ENCODE measurements at places on chromosomes 16 and 17.
A peak's percentile ranks its signal among the peaks of the same experiment; 100 is the strongest.

DNA sequence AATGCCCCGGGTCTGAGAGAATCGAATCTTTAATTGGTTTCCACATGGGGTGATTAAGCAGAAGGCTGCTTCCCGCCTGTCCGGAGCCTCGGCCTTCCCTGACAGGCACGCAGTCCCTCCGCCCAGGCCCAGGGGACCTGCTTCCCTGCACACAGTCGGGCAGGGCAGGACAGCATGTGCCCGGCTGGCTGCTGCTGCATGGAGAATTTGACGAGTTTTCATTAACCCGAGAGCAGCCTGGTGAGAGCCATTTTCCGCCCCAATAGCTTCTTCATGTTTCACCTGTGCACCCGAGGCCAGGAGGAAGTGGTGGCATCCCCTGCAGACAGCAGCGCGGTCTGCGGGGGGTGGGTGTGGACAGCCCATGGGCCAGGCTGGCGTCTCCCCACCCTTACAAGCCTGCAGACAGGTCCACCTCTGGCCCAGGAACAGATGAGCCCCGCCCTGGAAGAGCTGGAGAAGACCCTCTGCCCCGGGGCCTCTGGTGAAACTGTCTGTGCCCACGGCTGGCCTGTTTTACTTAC, 67.0 kb downstream of the KLHDC4 start:
- no peak for DNase-seq
- no peaks in the 10 kb centered on the region for H3K36me3 ChIP-seq
- H3K27me3 ChIP-seq: no peaks in the 10 kb centered on the region
- H3K27ac ChIP-seq: no peak overlapping the region
- no peak overlapping the region for H3K4me3 ChIP-seq

DNA sequence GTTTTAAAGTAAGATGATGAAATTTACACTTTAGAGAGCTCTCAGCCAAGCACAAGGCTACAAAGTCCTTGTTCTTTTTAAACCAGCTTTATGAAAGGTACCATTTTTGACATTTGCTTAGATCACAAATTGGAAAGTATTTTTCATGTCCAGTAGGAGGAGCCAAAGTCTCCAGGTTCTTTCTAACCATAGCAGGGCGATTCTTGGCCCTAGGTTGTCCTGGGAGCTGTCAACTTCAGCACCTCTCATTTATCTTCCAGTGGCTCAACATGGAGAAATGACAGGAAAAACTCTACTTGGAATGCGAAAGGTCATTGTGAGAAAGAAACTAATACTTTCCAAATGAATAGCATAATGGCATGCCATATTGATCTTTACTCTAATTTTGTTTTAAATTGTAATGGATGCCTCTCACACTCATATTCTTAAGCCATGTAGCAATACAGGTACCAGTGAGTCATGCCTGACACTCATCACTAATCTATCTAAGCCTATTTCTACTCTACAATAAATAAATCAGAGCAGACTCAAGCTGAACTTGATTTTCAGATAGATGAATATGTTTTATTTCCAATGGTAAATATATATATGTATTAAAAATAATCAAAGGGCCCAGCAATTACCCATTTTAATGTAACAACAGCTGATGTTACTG, 919.1 kb upstream of the EEF2KMT start:
- no peaks in the 10 kb centered on the region for H3K4me1 ChIP-seq
- no peak overlapping the region for H3K27ac ChIP-seq
- no peak overlapping the region for H3K4me3 ChIP-seq
- no peak for DNase-seq
- no peaks in the 10 kb centered on the region for H3K36me3 ChIP-seq
- no peaks in the 10 kb centered on the region for H3K27me3 ChIP-seq

GRCh38 chr17:74147056-74147835, 56.2 kb upstream of the RPL38 start:
- H3K27ac ChIP-seq: no peak overlapping the region
- DNase-seq: peak; percentile 25
- H3K4me1 ChIP-seq: no peaks in the 10 kb centered on the region
- H3K36me3 ChIP-seq: no peaks in the 10 kb centered on the region

DNA sequence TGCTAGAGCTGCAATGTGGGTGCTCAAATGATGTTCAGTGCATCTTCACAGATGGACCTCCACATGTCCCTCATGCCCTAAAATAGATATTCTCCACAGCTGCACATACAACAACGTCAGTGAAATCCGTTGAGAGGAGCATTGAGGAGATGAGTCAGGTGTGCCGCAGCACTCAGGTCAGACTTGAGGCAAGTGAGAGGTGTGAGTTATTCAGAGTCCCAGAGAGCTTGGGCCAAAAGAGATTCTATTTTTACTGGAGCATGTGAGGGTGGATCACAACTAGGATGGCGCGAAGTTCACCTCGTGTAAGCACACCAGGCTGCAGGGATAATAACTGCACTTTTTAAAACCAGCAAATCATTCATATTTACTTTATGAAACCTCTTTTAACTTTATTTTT, 645.3 kb downstream of the MAF start:
- H3K27me3 ChIP-seq: no peaks in the 10 kb centered on the region
- H3K4me3 ChIP-seq: no peak overlapping the region
- no peaks in the 10 kb centered on the region for H3K36me3 ChIP-seq
- H3K4me1 ChIP-seq: no peaks in the 10 kb centered on the region

GRCh38 chr17:16933317-16934132, 38.4 kb downstream of the TNFRSF13B start:
- H3K4me1 ChIP-seq: no peaks in the 10 kb centered on the region
- no peak overlapping the region for H3K4me3 ChIP-seq
- H3K27me3 ChIP-seq: no peaks in the 10 kb centered on the region
- no peak for DNase-seq
- no peaks in the 10 kb centered on the region for H3K36me3 ChIP-seq

GRCh38 chr17:4220655-4221054, 43.1 kb downstream of the ANKFY1 start:
- no peaks in the 10 kb centered on the region for H3K27me3 ChIP-seq
- peaks cover 8% of the 10 kb centered on the region for H3K4me1 ChIP-seq
- H3K36me3 ChIP-seq: no peaks in the 10 kb centered on the region

DNA sequence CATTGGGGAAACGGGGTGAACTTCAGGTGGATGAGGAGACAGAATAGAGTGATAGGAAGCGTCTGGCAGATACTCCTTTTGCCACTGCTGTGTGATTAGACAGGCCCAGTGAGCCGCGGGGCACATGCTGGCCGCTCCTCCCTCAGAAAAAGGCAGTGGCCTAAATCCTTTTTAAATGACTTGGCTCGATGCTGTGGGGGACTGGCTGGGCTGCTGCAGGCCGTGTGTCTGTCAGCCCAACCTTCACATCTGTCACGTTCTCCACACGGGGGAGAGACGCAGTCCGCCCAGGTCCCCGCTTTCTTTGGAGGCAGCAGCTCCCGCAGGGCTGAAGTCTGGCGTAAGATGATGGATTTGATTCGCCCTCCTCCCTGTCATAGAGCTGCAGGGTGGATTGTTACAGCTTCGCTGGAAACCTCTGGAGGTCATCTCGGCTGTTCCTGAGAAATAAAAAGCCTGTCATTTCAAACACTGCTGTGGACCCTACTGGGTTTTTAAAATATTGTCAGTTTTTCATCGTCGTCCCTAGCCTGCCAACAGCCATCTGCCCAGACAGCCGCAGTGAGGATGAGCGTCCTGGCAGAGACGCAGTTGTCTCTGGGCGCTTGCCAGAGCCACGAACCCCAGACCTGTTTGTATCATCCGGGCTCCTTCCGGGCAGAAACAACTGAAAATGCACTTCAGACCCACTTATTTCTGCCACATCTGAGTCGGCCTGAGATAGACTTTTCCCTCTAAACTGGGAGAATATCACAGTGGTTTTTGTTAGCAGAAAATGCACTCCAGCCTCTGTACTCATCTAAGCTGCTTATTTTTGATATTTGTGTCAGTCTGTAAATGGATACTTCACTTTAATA, 7.0 kb upstream of the TMEM235 start:
- no peak overlapping the region for H3K27ac ChIP-seq
- H3K4me1 ChIP-seq: peaks cover 3% of the 10 kb centered on the region
- DNase-seq: no peak
- H3K27me3 ChIP-seq: no peaks in the 10 kb centered on the region
- no peaks in the 10 kb centered on the region for H3K36me3 ChIP-seq
- no peak overlapping the region for H3K4me3 ChIP-seq

- H3K27me3 ChIP-seq: peaks cover 3% of the 10 kb centered on the region
- DNase-seq: no peak
- no peak overlapping the region for H3K27ac ChIP-seq
Measured at GRCh38 chr17:31392856-31393748, 1.6 kb downstream of the RAB11FIP4 start.

DNA sequence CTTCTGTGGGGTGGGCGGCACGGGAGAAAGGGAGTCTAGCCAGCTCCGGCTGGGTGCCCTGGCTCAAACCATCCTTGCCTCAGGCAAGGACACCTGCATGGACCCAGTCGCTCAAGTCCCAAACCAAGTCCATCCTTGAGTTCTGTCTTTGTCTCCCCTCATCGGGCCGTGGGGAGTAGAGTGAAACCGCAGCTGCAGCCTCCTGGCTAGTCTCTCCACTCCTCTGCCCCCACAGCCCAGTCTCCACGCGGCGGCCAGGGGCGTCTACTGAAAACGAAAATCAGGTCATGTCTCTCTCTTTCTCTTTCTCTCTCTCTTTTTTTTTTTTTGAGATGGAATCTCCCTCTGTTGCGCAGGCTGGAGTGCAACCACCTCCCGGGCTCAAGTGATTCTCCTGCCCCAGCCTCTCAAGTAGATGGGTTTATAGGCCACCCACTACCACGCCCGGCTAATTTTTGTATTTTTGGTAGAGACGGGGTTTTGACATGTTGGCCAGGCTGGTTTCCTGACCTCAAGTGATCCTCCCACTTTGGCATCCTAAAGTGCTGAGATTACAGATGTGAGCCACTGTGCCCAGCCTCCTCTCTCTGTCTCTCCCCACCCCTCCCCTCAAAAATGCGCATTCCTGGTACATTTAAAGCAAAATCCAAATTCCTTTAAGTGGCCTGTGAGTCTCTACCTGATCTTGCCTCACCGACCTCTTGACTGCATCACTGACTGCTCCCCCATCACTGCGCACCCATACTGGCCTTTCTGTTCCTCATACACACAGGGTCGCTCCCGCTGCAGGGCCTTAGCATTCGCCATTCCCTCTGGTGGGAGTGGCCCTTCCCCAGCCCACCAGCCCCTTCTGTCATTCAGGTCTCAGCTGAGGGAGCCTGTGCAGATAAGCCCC, 17.7 kb upstream of the RMI2 start:
- no peaks in the 10 kb centered on the region for H3K27me3 ChIP-seq
- no peak overlapping the region for H3K27ac ChIP-seq
- no peaks in the 10 kb centered on the region for H3K4me1 ChIP-seq
- DNase-seq: no peak
- H3K36me3 ChIP-seq: no peaks in the 10 kb centered on the region

DNA sequence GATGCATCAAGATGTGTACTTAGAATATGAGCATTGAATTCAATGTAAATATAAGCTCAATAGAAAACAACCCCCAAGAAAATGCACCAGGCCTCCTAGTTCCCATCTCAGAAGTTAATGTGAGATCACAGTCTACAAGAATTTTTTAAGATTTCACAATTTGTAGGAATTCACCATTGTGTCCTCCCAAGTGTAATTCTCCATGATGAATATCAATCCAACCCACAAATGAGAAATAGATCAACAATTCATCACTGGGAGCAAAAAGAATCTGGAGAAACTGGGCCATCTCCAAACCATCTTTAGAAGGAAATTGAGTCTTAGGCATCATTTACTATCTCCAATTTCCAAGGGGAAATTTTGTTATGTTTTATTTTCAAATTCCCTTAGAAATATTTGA, 310.5 kb upstream of the GOT2 start:
- H3K27me3 ChIP-seq: no peaks in the 10 kb centered on the region
- DNase-seq: no peak
- H3K27ac ChIP-seq: no peak overlapping the region
- H3K4me1 ChIP-seq: no peaks in the 10 kb centered on the region
- H3K36me3 ChIP-seq: no peaks in the 10 kb centered on the region

DNA sequence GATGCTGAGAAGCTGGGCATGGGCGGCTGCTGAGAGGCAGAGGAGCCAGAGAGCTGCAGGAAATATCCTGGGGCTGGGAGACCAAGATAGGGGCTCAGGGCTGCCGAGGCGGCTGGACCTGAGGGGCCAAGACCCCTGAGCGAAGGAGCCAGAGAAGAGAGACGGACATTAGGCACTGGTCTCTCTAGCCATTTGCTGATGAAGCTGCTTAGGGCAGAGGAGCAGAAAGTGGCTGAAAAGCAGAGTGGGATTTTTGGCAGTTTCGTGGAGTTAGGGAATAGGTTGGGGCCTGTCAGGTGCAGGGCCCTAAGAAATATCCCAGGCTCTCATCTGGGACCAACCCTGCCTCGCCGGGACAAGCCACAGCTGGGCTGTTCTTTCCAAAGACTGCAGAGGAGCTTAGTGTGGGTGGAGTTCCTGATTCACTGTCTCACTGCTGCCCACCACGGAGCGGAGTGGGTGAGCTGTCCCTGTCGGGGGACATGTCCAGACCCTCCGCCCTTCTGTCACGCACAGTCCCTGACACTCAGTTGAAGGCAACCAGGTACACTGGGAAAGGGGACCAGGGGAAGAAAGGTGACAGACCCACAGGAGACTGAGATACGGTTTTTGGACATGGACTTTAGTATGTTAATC, 11.3 kb upstream of the DNASE1 start:
- no peak overlapping the region for H3K27ac ChIP-seq
- no peak overlapping the region for H3K4me3 ChIP-seq
- DNase-seq: no peak
- no peaks in the 10 kb centered on the region for H3K27me3 ChIP-seq
- no peaks in the 10 kb centered on the region for H3K4me1 ChIP-seq

DNA sequence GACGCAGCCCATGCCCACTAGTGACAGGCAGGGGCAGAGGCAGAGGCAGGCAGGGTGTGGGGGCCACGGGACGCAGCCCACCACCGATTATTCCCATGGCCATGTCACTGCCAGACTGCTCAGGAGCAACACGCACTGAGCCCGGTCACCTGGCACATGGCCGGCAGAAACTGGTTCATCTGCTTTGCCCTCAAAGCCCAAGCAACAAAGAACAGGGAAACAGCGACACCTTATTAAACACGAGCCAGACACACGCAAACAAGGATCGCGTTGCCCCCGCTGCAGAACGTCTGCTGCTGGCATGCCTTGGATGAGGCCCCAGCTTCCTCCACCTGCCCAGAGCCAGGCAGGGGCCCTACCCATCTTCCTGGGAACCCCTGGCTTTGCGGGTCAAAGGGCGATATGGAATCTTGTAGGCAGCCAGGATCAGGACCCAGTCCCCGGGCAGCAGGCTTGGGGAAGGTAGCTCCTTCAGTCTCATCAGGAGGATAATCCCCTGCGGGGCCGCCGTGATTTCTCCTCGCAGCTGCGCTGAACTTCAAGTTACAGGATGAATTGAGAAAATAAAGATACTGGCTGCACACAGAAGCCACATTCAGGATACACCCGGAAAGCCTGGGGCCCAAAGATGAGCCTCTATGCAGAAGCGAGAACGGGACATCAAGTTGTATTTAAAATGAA, 4.8 kb downstream of the TBC1D16 start:
- H3K27ac ChIP-seq: peak overlapping the region; percentile 86
- DNase-seq: no peak
- H3K4me3 ChIP-seq: no peak overlapping the region
- H3K27me3 ChIP-seq: no peaks in the 10 kb centered on the region

All from liver (tissue), 10 donors.